ENCODE measurements at places on chromosomes 11 and 22. TPM values are rescaled to one million over a fixed set of nuclear protein-coding genes. Genes with fewer than 3 reads are reported as not detected.

- no peak for DNase-seq
Observed at GRCh38 chr11:80280737-80281136, 839.9 kb upstream of the TENM4 start.

DNA sequence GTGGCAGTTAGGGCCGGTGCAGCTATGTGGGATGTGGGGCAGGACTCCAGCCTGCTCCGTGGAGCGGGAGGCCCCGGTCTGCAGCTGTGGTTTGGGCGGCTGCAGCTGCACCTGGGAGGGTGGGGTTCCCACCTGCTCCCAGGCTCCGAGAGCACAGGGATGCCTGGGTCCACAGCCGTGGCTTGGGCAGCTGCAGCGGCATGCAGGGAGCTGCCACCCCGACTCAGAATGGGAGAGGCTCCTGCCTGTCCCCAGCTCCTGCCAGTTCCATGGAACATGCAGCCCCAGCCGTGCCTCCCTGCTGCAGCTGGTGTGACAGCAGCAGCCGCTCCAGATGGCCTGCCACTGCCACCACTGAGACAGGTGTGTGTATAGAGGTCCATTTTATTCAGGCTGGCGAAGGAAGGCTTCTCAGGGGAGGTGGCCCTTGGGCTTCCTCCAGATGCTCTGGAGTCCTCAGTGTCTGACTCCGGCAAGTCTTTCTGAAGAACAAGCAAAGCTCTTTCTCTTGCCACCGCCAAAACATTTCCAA lies 21.8 kb upstream of the UPK3A start:
- no peak for DNase-seq

- DNase-seq: no peak
Observed at GRCh38 chr11:67299471-67300191, 3.7 kb upstream of the SSH3 start.

GRCh38 chr22:29302681-29303465 lies 3.6 kb upstream of the GAS2L1 start:
- no peak for DNase-seq

DNA sequence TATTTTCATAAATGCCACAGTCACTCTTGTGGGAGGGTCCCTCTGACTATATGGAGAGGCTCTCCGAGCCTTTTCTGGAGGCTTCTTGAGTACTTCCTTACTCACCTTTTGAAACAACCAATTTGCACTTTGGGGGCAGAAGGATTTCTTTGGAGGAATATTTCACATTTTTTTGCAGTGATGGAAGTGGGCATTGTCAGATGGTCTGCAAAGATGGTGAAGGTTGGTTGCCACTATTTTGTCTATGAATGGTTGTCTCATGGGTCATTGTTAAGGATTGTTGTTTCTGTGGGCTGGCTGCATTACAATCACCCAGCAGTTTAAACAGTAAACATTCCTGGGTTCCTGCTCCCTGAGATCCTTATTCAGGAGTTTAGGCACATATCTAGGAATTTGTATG lies 388.2 kb downstream of the TMEM135 start:
- DNase-seq: no peak

- DNase-seq: peak; percentile 12
Observed at GRCh38 chr11:124798991-124799347, 1.2 kb downstream of the MSANTD2 start.

GRCh38 chr11:20363149-20363499 lies 390 bp upstream of the HTATIP2 start:
- no peak for DNase-seq

- DNase-seq: no peak
Observed at GRCh38 chr11:70810681-70811080, 412.4 kb downstream of the CTTN start.

- DNase-seq: no peak
Observed at GRCh38 chr11:83630211-83630610, 344.0 kb upstream of the CCDC90B start.

DNA sequence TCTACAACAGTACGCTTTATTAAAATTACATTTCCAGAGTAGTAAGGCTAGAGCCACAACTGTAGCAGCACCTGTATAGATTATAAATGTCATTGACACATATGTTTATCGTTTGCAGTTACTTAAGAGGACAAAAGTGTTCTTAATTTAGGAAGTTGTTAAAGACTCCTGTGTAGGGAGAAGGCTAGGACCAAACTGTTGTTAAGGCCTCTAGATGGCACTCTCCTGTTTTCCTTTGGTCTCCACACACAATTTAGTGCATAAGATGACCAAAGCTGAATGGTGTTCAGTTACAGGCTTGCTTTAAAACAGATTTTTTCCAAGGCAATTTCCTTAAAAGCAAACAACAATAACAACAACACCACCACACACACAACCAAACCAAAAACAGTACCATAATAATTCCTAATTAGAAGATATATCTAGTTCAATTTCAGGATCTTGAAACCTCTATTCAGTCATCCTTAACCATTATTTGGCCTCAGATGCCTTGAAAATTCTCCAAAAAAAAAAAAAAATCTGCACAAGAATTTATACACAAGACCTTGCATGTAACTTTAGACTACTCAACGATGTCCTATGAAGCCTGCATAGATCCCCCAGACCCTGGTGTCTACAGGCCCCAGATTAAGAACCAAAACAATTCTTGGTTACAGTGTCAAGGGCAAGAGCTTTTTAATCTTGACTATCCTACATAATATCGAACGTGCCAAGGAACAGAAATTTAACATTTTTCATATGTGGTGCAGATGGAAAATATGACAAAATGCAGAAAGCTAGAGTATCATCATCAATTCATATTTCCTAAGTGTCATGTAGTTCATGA lies 42.6 kb upstream of the APOA1 start:
- peak; percentile 41 for DNase-seq

- no peak for DNase-seq
Observed at GRCh38 chr11:130785380-130786116, 130.7 kb downstream of the SNX19 start.

DNA sequence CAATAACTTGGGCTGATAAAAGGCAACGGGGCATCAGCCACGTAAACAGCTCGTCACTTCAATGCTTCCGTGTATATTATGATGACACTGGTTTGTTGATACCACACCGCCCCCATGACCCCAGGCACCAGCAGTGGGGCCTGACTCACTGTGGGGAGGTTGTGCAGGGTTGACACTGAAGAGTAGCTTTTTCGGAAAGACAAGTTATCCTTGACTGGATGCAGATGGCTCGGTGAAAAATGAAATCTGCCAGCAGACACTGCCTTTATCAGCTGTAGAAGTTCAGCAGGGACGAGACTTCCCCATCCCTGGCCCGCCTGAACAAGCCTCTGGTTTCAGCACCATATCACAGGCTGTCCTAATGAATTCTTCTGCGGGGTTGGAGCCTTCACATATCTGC lies 55.6 kb downstream of the WT1 start:
- DNase-seq: no peak

DNA sequence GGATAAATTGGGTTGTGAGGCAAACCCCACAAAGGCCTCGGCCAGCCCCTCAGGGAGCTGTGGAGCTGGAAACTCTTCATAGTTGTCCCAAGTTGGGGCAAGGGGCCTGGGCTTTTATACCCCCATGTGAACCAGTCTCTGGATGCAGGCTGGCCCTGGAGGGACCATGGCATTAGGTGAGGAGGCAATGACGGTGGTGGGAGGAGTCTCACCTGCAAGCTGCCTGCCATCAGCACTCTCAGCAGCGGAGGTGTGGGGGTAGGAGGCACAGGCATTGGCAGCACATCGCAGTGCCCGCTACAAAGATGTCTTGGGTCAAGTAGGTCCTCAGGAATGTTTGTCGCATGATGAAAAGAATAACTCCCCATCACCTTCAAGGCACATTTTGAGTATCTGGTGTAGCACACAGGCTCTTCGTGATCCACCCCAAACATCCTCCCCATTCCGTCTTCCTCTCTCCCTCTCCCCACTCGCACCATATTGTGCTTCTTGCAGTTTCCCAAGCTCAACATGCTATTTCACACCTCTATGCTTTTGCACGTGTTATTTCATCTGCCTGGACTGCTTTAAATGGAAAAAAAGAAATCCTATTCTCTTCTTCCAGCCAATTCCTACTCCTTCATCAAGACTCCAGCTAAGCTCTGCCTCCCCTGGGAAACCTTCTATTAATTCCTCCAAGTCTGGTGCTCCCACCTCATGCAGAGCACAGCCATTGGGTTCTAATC lies 18.1 kb upstream of the TSKU start:
- no peak for DNase-seq

Gene SLC22A12
- total RNA-seq: not detected

Gene MRGPRF
- total RNA-seq: 1.2 TPM

Gene RASGRP2
- 0.41 TPM for total RNA-seq

Data from kidney epithelial cell (primary cell).